ENCODE measurements at places on chromosomes 13 and 19. TPM values are rescaled to one million over a fixed set of nuclear protein-coding genes. Genes with fewer than 3 reads are reported as not detected.

The IGFL1 gene
- not detected for polyA plus RNA-seq

The PABPC3 gene
- 0.15 TPM for polyA plus RNA-seq

The STARD13 gene
- polyA plus RNA-seq: 17.2 TPM

GRCh38 chr19:19817357-19817756, 4.2 kb downstream of the ZNF506 start:
- no peaks in the 10 kb centered on the region for H3K4me1 ChIP-seq
- no peak overlapping the region for H3K4me3 ChIP-seq
- H3K36me3 ChIP-seq: no peaks in the 10 kb centered on the region
- no peak overlapping the region for H3K27ac ChIP-seq

DNA sequence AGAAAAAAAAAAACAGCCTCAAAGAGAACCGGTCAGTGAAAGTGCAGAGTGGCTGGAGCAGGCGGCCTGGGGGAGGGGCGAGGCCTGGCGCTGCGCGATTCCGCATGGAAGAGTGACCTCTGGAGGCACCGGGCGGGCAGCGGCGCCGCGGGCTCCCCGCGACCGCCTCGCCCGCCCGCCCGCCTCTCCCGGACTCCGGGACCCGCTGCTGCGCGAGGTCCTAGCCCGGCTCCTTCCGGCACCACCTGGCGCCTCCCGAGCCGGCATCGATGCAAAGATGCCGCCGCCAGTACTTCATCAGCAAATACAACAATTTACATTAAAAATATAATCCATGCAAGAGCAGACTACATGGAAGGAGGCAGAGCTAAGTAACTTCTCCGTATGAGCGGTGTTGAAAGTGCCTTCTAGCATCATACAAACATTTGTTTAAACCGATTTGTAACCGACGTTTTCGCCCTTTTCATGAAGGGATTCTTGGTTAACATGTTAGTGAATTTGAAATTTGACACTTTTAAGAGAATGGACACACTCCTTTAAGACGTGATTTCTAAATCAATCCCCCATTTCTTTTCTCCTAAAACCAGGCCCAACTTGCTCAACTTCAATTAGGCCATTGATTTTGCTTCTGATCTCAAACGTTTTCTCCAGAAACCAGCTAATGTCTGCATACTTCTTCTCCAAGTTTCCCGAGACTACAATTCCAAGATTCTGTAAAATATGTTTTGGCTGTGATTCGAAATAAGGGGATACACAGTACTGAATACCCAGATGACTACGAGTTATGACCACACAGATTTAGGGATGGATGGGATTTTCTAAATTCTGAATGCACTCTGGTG, 2.1 kb downstream of the EFNB2 start:
- H3K27ac ChIP-seq: peak overlapping the region; percentile 84
- H3K4me3 ChIP-seq: peak overlapping the region; percentile 93
- no peaks in the 10 kb centered on the region for H3K4me1 ChIP-seq
- H3K27me3 ChIP-seq: no peaks in the 10 kb centered on the region
- no peaks in the 10 kb centered on the region for H3K36me3 ChIP-seq

DNA sequence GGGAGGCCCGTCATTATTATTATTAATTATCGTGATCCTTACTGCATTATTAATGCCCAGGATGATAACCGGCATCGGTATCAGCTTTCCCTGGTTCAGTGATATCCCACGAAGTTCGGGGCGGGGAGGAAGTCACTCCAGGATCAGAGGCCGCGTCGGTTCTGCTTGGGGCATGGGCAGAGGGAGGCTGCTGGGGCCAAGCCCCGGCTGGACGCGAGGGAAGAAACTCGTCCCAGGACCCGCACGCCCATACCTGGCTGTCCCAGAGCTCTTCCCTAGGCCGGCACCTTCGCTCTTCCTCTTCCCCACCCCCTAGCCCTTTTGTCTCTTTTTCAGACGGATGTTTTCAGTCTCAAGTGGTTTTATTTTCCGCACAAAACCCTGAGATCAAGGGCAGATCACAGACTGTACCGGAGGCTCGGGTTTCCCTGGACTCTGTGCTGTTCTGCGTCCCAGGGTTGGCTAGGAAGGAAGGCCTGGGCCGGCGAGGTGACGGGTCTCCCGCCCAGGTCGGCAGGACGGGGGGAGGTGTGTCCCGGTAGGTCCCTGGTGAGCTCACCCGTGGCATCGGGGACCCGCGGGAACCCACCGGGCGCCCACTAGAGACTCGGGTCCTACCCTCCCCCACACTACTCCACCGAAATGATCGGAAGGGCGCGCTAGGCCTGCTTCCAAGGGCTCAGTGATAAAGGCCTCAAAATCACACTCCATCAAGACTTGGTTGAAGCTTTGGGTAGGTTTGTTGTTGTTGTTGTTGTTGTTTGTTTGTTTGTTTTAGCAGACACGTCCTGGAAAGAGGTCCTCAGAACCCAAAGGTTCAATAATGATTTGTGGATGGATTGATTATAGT, 7.9 kb downstream of the ZIC2 start:
- no peaks in the 10 kb centered on the region for H3K36me3 ChIP-seq
- no peaks in the 10 kb centered on the region for H3K4me1 ChIP-seq
- H3K27me3 ChIP-seq: no peaks in the 10 kb centered on the region
- H3K4me3 ChIP-seq: no peak overlapping the region
- H3K27ac ChIP-seq: no peak overlapping the region
- peak; percentile 70 for DNase-seq

DNA sequence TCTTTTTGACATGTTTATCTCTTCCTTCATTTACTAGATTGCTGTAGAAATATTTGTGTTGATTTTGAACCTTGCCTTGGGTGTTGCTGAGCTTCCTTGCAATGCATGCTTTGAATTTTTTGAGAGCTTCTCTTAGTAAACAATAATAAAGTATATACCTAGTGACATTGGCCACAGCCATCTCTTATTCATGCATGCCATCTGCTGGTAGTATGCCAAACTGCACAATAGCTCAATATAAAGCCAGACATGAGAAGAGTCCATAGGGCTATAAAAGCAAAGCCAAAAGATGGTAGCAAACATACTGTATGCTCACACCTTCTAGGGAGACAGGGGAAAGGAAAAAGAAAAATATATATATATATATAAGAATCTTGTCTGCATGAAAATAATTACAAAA, 18.9 kb upstream of the ZSCAN5A start:
- H3K27me3 ChIP-seq: no peaks in the 10 kb centered on the region
- DNase-seq: no peak
- H3K27ac ChIP-seq: no peak overlapping the region
- H3K36me3 ChIP-seq: no peaks in the 10 kb centered on the region
- no peaks in the 10 kb centered on the region for H3K4me1 ChIP-seq
- no peak overlapping the region for H3K4me3 ChIP-seq

GRCh38 chr13:50085063-50085462, 69.8 kb downstream of the KCNRG start:
- H3K36me3 ChIP-seq: no peaks in the 10 kb centered on the region
- H3K27me3 ChIP-seq: no peaks in the 10 kb centered on the region
- no peak overlapping the region for H3K27ac ChIP-seq
- peaks cover 1% of the 10 kb centered on the region for H3K4me1 ChIP-seq
- no peak for DNase-seq

GRCh38 chr13:52026246-52026626, 1.7 kb downstream of the UTP14C start:
- H3K27ac ChIP-seq: no peak overlapping the region
- peaks cover 2% of the 10 kb centered on the region for H3K4me1 ChIP-seq
- peaks cover 2% of the 10 kb centered on the region for H3K36me3 ChIP-seq

- no peaks in the 10 kb centered on the region for H3K36me3 ChIP-seq
- H3K27ac ChIP-seq: no peak overlapping the region
- no peaks in the 10 kb centered on the region for H3K27me3 ChIP-seq
- DNase-seq: no peak
Measured at GRCh38 chr13:114157869-114158495, 21.1 kb upstream of the CFAP97D2 start.
